H7 (cell line): ENCODE measurements at places on chromosomes 7 and 10. TPM values are rescaled to one million over a fixed set of nuclear protein-coding genes. Genes with fewer than 3 reads are reported as not detected.

Gene LIPM
- total RNA-seq = not detected in 2 replicates

Gene MINDY4
- 1.4 and 2.0 TPM in 2 replicates for total RNA-seq

Gene CPEB3
- total RNA-seq = 0.62 and 0.92 TPM in 2 replicates

Gene ZNF107
- total RNA-seq = not detected in 2 replicates

Gene PNLIPRP1
- total RNA-seq = not detected in 2 replicates

Gene INMT
- 1.0 and 3.9 TPM in 2 replicates for total RNA-seq

Gene MCM10
- total RNA-seq = 28.4 and 31.5 TPM in 2 replicates

Gene ASCC1
- 28.0 and 35.4 TPM in 2 replicates for total RNA-seq

Gene SPDYE9
- total RNA-seq = not detected in 2 replicates

Gene CLEC2L
- not detected in 2 replicates for total RNA-seq

Gene SLC26A5
- not detected in 2 replicates for total RNA-seq

Gene PDZD7
- 2.3 and 5.1 TPM in 2 replicates for total RNA-seq

Gene PAOX
- total RNA-seq = 1.3 and 4.1 TPM in 2 replicates

Gene ORAI2
- total RNA-seq = 13.3 and 17.3 TPM in 2 replicates

Gene CHAT
- total RNA-seq = not detected in 2 replicates

Gene TRPV6
- total RNA-seq = 0.17 and 0.22 TPM in 2 replicates

Gene BTBD16
- total RNA-seq = 0.15 and 0.42 TPM in 2 replicates

Gene COL1A2
- 37.9 and 47.8 TPM in 2 replicates for total RNA-seq

Gene UNCX
- total RNA-seq = not detected in 2 replicates

Gene C10orf88
- total RNA-seq = 7.2 and 10.3 TPM in 2 replicates

Gene OR6V1
- not detected in 2 replicates for total RNA-seq

Gene NXPH1
- total RNA-seq = 0.10 and 0.37 TPM in 2 replicates

Gene EBLN1
- not detected in 2 replicates for total RNA-seq

Gene TECPR1
- total RNA-seq = 12.7 and 13.7 TPM in 2 replicates

Gene CYP2C19
- total RNA-seq = 0.04 and 0.14 TPM in 2 replicates

Gene C10orf71
- total RNA-seq = not detected in 2 replicates

Gene SSC4D
- total RNA-seq = 19.6 and 25.5 TPM in 2 replicates

Gene KIAA1549
- total RNA-seq = 6.0 and 6.4 TPM in 2 replicates

Gene IGF2BP3
- 75.6 and 108 TPM in 2 replicates for total RNA-seq

Gene ATXN7L1
- 10.8 and 12.7 TPM in 2 replicates for total RNA-seq

Gene GRM3
- total RNA-seq = 0.10 and 0.30 TPM in 2 replicates

Gene ERVW-1
- total RNA-seq = 0.52 and 1.1 TPM in 2 replicates

Gene CLRN3
- total RNA-seq = not detected in 2 replicates

Gene RINT1
- 4.4 and 5.9 TPM in 2 replicates for total RNA-seq

Gene FAM200A
- 7.2 and 8.1 TPM in 2 replicates for total RNA-seq

Gene LRRC4
- total RNA-seq = 5.8 and 5.9 TPM in 2 replicates

Gene PTN
- 15.0 and 17.3 TPM in 2 replicates for total RNA-seq

Gene HOGA1
- total RNA-seq = 0.37 TPM in 1 of 2 replicates, not detected in the other

Gene IL6
- 0.22 and 0.69 TPM in 2 replicates for total RNA-seq
